LNCaP clone FGC (cell line): ENCODE measurements at places on chromosomes 6 and 20.

DNA sequence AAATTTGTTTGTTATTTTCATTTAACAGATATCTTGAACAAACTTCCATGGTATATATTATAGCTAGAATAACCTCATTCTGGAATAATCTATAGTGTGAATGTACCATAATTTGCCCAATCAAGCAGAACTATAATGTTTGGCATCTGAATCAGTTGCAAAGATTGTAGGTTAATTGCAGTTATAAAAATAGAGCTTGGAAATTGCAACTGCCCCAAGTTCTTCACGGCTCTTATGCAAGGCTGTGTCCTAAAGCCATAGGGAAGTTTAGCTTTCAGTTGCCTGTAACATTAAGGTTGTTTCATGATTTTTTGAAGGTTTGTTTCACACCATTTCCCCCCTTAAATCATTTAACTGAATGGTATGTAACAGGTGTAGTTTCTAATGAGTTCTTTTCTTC lies 19.4 kb downstream of the NQO2 start:
- DNase-seq = no peak

DNA sequence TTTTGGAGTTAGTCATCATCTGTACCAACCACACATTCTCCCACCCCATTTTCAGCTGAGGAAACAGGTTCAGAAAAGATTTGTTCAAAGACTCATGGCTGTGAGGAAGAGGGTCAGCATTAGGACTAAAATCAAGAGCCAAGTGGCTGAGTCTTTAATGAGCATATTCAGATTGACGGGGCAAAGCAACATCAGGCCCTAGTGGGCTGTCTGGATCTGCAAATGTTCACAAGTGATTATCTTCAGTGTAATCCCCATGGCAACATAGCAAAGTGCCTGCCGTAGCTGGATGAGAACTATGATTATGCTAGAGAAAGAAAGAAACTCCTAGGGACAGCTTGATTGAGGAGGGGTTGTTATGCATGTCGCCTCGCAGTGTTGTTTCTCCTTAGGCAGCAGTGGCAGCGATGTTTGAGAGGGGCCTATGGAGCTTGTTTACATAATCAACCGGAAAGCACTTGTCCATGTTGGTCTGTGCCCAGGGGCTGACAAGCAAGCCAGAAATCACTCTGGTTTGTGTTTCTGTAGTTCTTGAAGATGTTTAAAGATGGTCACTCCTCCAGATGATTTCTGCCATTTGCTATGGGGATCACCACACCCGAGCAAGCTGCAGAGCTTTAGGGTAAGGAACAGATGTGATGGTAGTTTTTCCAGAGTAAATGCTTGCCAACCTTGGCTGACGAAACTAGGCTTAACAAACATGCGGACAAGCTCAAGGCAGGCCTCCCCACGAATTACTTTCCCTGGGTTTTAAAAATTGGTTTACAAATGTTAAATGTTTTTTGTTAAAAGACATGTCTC lies 124.3 kb upstream of the MLIP start:
- DNase-seq = no peak

DNA sequence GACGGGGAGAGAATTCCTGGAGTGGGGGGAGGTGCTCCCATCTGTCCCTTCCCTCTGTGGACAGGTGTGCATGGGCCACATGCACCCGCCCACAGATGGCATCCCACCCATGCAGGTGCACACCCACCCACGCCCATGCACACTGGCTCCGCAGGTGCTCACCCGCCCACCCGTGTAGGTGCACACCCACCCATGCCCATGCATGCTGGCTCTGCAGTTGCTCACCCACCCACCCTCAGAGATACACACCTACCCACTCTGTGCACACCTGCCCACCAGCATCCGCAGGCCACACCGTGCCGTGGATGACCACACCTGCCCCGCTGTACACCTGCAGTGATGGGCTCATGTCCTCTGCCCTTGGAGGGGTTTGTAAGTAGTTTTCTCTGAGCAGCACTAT lies 132.0 kb downstream of the PHACTR3 start:
- DNase-seq = no peak

DNA sequence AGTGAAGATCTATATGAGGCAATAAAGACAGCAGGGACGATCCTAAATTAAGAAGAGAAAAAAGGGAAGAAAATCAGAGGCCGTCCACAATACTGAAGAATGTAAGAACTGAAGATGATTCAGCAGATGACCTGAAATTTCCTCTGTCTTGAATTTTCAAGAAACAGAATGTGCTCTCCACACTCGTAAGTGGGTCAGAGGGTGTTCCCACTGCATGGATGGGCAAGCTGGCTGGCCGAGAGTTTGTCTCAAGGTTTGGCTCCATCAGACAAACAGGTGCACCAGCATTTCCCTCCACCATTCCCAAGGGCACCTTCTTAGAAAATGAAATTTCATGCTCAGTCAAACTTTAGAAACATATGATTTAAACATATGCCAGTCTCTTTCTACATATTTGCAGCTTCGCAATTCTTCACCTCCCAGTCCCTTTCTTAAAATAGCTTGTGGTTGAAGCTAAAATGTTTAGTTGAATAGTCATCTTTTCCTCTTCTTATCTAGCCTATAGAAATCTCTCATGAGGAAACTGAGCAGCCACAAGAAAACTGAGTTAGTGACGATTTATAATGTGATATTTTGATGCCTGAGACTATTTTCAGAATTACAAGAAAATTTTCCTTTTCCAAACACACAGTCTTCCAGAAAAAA lies 576.4 kb downstream of the PRKN start:
- DNase-seq = no peak

GRCh38 chr6:1179571-1180459 lies 132.1 kb upstream of the FOXQ1 start:
- no peak for DNase-seq

DNA sequence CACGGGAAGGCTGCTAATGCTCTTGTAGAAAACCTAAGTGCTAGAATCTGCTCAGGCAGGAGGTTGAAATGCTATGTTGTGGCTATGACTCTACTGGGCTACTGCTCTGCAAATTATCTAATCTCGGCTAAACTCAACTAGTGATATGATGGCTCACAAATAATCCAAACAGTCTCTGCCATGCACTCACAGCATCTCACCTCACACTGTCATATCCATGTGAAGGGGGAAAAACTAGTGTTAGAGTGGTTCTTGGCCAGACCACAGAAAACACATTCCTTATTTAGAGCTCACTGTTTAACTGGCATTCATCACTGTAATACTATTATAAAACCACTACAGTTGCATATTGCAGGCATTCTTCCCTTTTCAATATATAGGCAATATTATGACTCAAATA lies 81.8 kb upstream of the DST start:
- no peak for DNase-seq
